ENCODE measurements at places on chromosomes 12 and 14. TPM values are rescaled to one million over a fixed set of nuclear protein-coding genes. Genes with fewer than 3 reads are reported as not detected.

GPR137C gene
- 0.51 TPM for total RNA-seq

NTF3 gene
- not detected for total RNA-seq

AHNAK2 gene
- 0.10 TPM for total RNA-seq

BICD1 gene
- total RNA-seq, result 18.4 TPM

KRT79 gene
- total RNA-seq, result 0.12 TPM

ANKRD52 gene
- total RNA-seq, result 35.8 TPM

TMEM19 gene
- 13.7 TPM for total RNA-seq

CLEC12A gene
- 0.93 TPM for total RNA-seq

PRB2 gene
- total RNA-seq, result not detected

SDR9C7 gene
- not detected for total RNA-seq

TAS2R31 gene
- total RNA-seq, result 4.3 TPM

PAPLN gene
- total RNA-seq, result 0.91 TPM

RPGRIP1 gene
- not detected for total RNA-seq

IRAK3 gene
- total RNA-seq, result 1.0 TPM

SOX5 gene
- 1.1 TPM for total RNA-seq

GSKIP gene
- total RNA-seq, result 16.0 TPM

NPFF gene
- total RNA-seq, result not detected

IL31 gene
- not detected for total RNA-seq

PRKD1 gene
- total RNA-seq, result not detected

MRPL42 gene
- total RNA-seq, result 64.0 TPM

TMEM260 gene
- 22.1 TPM for total RNA-seq

PTGDR gene
- 0.18 TPM for total RNA-seq

MAP3K9 gene
- 10.7 TPM for total RNA-seq

MYG1 gene
- 63.8 TPM for total RNA-seq

RTN1 gene
- total RNA-seq, result not detected

STAC3 gene
- 2.8 TPM for total RNA-seq

SCNN1A gene
- 1.1 TPM for total RNA-seq

HOTAIR gene
- total RNA-seq, result not detected

PTPRO gene
- total RNA-seq, result 2.4 TPM

TMEM52B gene
- total RNA-seq, result not detected

ADAMTS20 gene
- not detected for total RNA-seq

POC1B gene
- 35.8 TPM for total RNA-seq

MUCL1 gene
- total RNA-seq, result 0.82 TPM

ZFC3H1 gene
- 88.8 TPM for total RNA-seq

OR4E1 gene
- total RNA-seq, result 0.16 TPM

C12orf75 gene
- total RNA-seq, result 46.2 TPM

OVCH1 gene
- total RNA-seq, result not detected

P2RX7 gene
- 1.2 TPM for total RNA-seq

DEPDC4 gene
- total RNA-seq, result 2.4 TPM

BHLHE41 gene
- total RNA-seq, result not detected

BIN2 gene
- 46.3 TPM for total RNA-seq

CRACR2A gene
- total RNA-seq, result 32.0 TPM

KLHL33 gene
- 0.09 TPM for total RNA-seq

RNF34 gene
- 83.0 TPM for total RNA-seq

LRP1 gene
- 5.9 TPM for total RNA-seq

TMCC3 gene
- not detected for total RNA-seq

TPCN1 gene
- total RNA-seq, result 111 TPM

B3GNT4 gene
- 5.5 TPM for total RNA-seq

REC8 gene
- 48.7 TPM for total RNA-seq

TOMM20L gene
- not detected for total RNA-seq

CPNE6 gene
- total RNA-seq, result 0.14 TPM

RNASE1 gene
- total RNA-seq, result not detected

ZNF891 gene
- 2.3 TPM for total RNA-seq

TPPP2 gene
- not detected for total RNA-seq

POTEM gene
- not detected for total RNA-seq

NDRG2 gene
- 7.8 TPM for total RNA-seq

Data from activated naive CD4-positive, alpha-beta T cell treated with anti-CD3 and anti-CD28 coated beads, Interleukin-2, amount 50 U/mL, for 72 hours (primary cell).